ENCODE measurements at places on chromosomes 5 and 9.
A peak's percentile ranks its signal among the peaks of the same experiment; 100 is the strongest.

DNA sequence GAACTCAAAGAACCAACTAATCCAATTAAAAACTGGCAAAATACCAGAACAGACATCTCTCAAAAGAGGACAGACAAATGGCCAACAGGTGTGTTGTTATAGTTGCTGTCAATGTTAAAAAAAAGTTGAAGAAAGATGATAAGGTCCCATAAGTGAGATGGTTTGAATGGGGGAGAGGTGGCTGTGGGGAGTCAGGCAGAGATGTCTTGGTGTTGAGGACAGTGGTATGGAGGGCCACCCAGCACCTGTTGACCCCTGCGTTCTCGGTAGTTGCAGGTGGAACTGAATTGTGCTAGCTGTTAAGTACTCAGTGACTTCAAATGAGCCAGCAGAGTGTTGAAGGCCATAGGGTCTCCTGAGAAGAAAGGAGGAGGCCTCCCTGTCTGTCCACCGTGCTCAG is 55.9 kb upstream of the PITX1 start:
- no peak for DNase-seq

DNA sequence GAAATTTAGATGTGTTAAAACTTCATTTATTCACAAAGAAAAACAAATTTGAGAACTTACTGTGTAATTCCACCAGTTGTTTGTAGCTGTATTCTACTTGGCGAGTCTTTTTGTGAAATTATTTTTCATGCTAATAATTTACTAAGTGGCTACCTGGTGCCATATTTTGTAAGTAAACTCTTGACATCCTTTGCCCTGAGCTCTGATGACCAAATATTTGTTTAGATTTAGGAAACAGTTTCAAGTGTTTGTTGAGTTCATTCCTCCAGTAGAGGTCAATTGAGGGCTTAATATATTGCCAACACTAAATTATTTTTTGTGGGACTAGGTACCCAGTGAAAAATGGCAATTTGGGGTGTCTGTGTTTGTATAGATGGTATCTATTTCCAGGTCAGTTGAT is 3.7 kb downstream of the CNTLN start:
- DNase-seq = no peak

DNA sequence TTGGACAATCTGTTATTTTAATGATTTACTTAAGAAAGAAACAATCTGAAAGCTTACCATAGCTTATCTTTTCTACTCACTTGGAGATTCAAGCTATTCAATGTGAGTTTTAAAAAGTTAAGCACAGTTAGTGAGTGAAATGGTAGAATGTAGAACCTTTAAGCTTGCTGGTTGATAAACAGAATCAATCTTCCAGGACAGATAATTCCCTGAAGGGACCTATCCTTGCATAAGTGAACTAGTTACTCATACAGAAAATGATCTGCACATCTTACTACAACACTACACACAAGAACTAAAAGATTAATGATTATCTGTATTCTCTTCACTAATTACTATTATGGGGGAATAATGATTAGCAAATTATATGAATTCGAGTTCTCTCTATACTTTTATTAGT is 165.6 kb downstream of the PALM2AKAP2 start:
- DNase-seq = no peak

- DNase-seq = no peak
Measured at GRCh38 chr5:132953710-132954109, 9.7 kb downstream of the AFF4 start.

DNA sequence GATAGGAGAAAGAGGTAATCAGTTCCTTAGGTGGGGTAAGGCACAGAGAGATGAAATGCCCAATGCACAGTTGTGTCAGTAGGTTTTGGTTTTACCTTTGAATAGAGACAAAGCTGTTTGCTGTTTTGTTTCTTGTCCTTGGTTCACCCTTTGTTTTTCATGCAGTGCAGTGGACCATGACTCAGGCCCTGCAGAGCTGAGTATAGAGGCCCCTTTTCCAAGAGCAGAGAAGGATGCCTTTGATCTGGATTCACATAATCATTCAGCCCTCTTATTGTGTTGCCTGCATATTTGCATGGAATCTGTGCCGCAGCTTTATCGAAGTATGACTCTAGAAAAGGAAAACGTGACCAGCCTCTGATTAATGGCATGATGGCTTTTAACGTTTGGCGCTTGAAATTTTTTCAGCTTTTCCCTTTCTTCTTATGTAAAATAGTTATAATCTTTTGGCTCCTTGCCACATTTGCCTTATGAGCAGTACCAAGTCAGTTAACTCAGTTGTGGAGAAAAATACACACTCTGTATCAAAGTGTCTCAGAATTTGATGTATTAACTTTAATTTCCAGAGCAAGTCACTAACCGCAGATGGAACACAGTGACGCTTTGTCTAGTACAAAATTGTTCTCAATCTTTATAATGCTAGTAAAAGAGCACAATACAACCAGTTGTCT is 197.6 kb downstream of the KDM4C start:
- peak; percentile 53 for DNase-seq

All from substantia nigra (tissue), 51 donors.